ENCODE measurements at places on chromosomes 1 and 21. TPM values are rescaled to one million over a fixed set of nuclear protein-coding genes. Genes with fewer than 3 reads are reported as not detected.
A peak's percentile ranks its signal among the peaks of the same experiment; 100 is the strongest.

DNA sequence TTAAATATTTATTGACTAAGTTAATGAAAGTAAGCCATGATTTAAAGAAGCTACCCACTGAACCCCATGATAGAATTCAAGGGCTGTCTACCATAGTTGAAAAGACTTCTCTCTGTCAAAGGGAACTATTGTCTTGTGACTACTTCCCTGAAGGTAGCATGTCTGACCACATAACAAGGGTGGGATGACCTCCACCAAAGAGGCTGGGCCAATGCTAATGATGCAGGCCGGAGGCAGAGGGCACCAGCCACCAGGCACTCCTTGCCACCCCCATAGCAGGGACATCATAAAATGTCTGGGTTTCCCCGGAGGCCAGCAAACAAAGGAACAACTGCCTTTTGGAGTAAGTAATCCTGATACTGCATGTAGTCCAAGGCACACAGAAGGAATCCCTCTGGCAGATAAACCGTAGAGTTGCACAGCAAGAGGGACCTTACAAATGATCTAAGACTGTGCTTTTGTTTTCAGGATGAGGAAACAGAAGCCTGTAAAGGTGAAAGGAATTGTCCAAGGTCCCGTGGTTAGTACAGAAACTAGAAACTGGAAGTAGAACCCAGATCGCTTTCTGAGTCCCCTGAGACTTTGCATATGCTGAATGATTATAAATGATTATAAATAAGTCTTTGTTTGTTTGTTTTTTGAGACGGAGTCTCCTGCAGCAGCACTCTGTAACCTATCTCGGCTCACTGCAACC, 33.5 kb upstream of the ITPKB start:
- DNase-seq = no peak

Gene COL24A1
- 1.5 TPM for total RNA-seq

DNA sequence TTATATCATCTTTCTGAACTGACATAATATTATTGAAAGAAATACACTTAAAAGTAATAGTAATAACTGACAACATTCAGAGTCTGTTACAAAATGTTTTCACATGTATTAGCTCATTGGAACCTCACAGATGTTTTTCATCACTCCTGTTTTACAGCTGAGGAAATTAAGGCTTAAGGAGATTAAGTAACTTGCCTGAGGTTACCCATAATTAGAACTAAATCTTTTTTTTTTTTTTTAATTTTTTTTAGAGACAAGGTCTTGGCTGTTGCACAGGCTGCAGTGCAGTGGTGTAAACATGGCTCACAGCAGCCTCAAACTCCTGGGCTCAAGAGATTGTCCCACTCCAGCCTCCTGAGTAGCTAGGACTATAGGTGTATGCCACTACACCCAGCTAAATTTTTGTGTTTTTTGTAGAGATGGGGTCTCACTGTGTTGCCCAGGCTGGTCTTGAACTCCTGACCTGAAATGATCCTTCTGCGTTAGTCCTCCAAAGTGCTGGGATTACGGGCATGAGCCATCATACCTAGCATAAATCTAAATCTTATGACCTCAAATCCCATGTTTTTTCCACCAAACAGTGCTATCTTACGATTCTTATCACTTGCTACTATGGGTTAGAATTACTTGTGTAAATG, 64.7 kb upstream of the MACF1 start:
- no peak for DNase-seq

- no peak for DNase-seq
Measured at GRCh38 chr1:166700696-166701095, 138.6 kb upstream of the POGK start.

- no peak for DNase-seq
Measured at GRCh38 chr21:39666681-39667315, 54.1 kb downstream of the B3GALT5 start.

DNA sequence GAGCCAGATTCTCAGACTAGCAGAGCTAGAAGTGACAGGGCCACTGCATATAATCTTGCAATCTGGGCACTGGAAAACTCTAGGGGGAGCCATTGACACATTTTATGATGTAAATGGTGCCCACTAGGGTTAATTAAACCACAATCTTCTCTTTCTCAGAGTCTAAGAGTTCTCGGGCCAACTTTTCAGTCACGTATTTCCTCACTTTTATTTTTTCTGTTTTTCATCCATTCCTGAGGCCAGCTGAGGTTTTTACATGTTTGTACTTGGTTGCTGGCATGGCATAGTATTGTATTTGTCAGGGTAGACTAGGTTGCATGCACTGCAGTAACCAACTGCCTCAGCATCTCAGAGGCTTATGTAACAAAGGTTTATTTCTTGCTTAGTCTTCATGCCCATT, 138.2 kb downstream of the ZNF326 start:
- DNase-seq = peak; percentile 31

GRCh38 chr21:19683492-19683891, 1279.9 kb upstream of the TMPRSS15 start:
- DNase-seq = no peak

DNA sequence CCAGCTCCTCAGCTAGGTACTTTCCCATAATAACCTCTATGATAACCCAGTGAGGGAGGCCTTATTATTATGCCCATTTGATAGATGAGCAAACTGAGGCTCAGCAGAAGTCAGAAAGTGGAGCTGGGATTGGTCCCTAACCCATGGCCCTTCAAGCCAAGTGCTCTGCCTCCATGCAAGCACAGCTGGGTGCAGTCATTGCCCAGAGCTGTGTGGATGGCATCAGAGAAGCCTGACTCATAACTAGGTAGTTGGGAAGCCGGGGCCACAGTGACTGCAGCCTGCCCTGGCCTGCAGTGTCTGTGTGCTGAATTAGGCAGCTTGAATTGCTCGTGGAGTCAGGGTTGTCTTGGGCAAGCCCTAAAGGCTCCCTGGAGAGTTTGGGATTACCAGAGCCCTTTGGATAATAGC, 89.9 kb upstream of the SLC2A1 start:
- no peak for DNase-seq

- no peak for DNase-seq
Measured at GRCh38 chr1:226983247-226983991, 43.3 kb downstream of the COQ8A start.

DNA sequence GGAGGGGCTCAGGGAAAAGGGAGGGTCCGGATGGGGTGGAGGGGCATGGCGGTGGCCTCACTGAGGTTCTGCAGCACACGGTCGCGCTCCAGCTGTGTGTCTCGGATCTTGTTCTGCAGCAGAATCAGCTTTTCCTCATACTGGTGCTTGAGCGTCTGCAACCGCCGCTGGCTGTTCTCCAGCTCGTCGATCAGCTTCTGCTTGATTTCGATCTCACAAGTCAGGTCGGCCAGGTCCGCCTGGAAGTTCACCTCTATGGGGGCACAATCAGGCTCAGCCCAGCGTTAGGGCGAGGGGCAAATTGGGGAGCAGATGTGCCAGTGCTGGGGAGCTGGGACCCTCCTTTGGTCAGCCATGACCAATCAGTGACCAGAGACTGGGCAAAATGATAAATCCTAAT, 25.2 kb downstream of the KIF21B start:
- DNase-seq = no peak

Gene BROX
- 61.8 TPM for total RNA-seq

- peak; percentile 78 for DNase-seq
Measured at GRCh38 chr1:46724991-46725735, 6.2 kb upstream of the EFCAB14 start.

DNA sequence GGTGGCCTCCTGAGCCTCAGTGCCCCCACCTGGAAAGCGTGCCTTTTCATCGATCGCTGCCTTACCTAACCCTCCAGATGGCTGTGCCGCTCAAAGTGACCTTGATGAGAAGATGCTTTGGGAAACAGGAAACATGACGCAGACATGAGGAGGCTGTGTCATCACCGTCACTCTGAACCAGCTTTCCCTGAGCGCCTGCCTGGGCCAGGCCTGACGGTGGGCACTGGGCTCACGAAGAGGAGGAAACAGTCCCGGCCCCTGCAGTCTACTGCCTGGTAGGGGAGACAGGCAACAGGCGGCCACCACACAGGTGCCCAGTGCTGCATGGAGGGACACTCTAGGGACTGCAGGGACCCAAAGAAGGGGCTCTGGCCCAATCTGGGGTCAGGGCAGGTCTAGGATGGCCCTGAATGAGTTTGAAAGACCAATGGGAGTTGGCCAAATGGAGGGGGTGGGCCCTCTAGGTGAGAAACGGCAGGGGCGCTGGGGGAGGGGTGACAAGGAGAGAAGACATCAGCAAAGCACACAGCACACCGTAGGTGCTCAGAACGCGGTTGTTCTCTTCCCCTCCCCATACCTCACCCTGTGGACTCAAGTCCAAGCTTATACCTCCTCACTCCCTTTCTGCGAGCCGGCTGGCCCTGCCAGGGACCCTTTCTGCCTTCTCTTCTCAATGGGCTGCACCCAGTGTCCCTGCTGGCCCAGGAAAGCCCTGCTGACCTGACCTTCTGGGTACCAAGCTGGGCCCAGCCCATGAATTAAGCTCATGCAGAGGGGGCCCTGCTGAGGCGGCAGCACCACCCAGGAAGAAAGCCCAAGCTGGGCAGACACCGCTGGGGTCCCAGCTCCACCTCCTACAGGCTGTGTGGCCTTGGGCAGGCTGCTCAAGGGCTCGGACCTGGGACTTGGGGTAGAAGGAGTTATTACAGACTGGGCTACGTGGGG, 44.9 kb downstream of the GLIS1 start:
- no peak for DNase-seq

DNA sequence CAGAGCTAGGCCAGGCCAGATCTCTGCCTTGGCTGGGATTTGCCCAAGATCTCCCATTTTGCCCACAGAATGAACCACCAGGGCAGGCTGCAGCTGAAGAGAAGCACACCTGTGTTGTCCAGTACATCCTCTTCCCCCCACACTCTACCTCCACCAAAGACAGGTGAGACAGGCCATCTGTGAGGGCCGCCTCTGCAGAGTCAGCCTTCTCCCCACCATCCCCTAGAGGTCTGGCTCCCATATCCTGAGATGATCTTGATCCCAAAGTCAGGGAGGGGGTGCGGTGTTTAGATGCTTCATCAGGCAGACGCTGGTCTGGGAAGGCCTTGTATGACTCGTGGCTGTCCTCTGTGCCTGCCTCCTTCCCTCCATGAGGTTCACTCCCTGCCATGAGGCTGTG, 28.7 kb downstream of the HYI start:
- DNase-seq = no peak

DNA sequence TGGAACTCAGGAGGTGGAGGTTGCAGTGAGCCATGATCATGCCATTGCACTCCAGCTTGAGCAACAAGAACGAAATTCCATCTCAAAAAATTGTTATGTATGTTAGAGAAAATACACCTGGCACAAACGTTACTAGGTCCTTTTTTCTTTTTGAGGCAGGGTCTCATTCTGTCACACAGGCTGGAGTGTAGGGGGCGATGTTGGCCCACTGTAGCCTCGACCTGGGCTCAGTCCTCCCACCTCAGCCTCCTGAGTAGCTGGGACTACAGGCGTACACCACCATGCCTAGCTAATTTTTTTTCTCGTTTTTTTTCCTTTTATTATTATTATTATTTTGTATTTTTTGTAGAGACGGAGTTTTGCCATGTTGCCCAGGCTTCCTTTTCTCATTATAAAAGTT, 4.4 kb downstream of the HAX1 start:
- no peak for DNase-seq

Gene RCSD1
- total RNA-seq = 18.4 TPM

DNA sequence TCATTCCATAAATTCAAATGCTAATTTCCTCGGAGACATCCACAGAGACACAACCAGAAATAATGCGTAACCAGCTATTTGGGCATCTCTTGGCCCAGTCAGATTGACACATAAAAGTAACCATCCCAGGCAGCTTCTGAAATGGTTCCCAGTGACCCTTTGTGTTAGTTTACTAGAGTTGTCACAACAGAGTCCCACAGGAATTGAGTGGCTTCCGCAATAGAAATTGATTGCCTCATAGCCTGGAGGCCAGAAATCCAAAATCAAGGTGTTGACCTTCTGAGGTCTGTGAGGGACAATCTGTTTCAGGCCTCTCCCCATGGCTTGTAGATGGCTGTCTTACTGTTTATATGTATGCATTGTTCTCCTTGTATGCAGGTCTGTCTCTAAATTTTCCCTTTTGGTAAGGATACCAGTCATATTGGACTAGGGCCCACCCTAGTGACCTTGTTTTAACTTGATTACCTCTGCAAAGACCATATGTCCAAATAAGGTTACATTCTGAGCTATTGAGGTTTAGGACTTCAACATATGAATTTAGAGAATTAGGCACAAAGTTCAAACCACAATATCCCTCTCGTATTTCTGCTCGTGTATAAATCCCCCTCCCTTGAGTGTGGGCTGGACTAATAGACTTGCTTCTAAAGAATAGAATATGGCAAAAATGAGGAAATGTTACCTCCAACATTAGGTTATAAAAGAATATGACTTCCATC, 78.2 kb upstream of the FGGY start:
- DNase-seq = no peak

- DNase-seq = no peak
Measured at GRCh38 chr21:44931137-44931500, 8.7 kb upstream of the SLX9 start.

DNA sequence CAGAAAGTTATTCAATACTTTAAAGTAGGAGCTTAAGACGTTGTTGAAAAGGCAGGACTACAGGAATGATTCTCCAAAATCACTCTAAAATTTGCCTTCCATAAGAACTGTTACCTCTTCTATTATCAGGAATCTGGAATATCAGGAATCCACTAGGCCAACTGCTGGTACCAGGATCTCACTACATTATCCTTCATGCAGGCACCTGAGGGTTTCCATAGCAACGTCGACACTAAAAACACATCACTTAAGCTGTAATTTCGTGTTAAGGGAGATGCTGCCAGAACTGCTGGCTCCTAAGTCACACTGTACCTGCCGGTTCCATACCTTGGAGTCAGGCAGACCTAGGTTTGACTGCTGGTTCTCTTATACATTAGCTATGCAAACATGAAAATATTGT, 139.7 kb upstream of the C1orf87 start:
- no peak for DNase-seq

- DNase-seq = no peak
Measured at GRCh38 chr1:201505503-201505890, 1.4 kb downstream of the CSRP1 start.

Gene RAB42
- 1.8 TPM for total RNA-seq

DNA sequence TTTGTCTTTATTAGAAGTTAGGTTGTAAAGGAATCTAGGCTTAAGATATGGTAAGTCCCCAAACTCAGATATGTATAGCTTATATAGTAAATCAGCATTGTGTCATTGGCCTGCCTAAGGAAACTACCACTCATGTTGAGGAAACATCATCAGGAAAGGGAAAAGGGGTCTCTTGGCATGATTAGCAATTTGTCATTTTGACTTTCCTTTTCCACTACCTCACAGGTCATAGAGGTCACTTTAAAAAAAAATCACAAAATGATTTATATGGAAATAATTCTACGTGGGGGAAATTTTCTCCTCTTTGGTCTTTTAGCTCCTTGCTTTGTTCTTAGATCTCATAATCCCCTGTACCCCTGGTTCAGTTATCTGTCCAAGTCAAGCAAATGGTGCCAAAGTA, 213.5 kb downstream of the RPS6KC1 start:
- DNase-seq = no peak

- no peak for DNase-seq
Measured at GRCh38 chr1:216015116-216015515, 408.1 kb downstream of the USH2A start.

Gene LGALS8
- 62.2 TPM for total RNA-seq

Gene GJA9
- 0.26 TPM for total RNA-seq

Gene DPYD
- 124 TPM for total RNA-seq

Gene KCNE2
- total RNA-seq = not detected

Data from mucosa of gallbladder (tissue), 1 donor.